Activated gamma-delta T cell (primary cell): ENCODE measurements at places on chromosomes 12 and 14.

DNA sequence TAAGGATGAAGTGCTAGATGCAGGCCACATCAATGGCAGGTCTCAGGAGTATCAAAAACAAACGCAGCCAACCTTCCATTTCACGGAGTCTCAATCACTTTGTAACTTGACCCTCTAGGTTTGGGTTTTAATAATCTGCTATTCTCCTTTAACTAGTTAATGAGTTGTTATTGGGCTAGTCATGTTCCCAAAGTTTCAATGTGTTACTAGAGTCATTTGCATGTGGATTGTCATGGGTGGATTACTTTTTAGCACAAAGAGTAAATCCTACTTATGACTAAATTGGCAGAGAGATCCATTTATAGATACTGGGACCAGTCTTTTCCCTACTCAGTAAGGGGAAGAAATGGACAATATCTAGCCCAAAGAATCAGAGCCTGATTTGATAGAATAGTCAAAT is 151.0 kb downstream of the BCAT1 start:
- no peak for DNase-seq

GRCh38 chr14:58555647-58556046 is 82.1 kb upstream of the DACT1 start:
- no peak for DNase-seq

DNA sequence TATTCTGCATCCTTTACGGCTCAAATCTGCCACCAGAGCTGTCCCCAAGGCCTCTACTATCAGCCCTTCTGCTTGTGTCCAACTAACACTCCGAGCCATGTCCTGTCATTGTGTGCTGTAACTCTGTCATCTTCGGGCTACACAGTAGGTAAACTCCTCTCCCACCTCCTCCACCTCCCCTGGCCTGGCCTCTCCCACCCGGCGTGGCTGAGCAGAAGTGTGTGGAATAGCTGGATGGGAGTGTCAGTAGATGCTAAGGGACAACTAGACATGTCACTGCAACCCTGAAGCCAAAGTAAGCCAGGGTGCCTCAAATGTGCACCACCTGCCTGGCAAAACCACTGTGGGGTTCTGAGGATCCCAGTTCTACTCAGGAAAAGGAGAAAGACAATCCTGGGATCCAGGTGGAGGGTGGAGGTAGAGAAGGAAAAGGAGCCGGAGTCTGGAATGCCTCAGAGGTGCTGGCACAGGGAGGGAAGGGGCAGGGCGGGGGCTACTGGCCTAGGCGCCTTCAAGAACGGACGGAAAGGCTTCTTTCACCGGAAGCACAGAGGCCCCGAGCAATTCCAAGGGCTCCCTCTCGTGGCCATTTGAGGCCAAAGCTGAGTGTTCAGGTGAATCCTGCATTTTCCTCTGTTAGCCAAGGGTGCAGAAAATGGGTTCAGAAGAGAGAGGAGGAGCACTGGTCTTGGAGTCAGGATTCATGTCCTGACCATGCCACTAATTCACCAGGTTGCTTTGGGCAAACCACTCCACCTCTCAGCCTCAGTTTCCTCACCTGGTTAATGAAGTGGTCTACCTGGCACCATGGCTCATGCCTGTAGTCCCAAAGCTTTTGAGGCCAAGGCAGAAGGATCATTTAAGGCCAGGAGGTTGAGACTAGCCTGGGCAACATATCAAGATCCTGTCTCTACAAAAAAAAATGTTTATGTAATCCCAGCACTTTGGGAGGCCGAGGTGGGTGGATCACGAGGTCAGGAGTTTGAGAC is 20.5 kb upstream of the FAM181A start:
- DNase-seq: no peak

DNA sequence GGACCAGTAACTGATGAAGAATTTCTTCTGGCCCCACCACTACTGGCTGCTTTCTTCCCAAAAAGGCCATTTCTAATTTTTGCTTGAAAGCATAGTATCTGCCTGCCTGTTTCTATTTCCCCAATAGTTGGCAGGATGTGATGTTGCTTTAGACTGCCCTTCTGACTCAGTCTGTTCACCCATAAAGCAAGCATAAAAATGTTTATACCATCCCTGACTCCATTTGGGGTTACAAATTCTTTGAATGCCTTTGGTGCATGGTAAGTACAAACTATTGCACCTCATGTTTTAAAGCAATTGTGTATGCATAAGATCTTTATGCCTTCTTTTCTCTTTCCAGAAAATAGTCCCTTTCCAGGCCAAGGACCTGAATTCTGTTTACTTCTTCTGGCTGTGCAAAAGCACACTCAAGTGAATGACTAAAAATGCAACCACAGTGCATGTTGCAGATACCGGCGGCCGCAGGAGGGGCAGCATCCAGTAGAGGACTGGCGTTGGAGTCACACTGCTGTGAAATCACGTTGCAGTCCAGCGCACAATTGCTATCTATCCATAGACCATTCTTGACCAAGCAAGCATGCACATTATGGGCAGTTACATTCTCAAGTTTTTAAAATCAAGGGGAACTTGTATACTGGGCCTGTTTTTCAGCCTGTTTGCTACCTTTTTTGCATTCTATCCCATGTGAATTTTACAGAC is 82.4 kb downstream of the SLC5A8 start:
- no peak for DNase-seq

- DNase-seq: no peak
These were observed 9.1 kb downstream of the HEATR5A start for GRCh38 chr14:31411218-31411727.

- DNase-seq: no peak
These were observed 22.9 kb downstream of the SPTB start for GRCh38 chr14:64856529-64857445.

DNA sequence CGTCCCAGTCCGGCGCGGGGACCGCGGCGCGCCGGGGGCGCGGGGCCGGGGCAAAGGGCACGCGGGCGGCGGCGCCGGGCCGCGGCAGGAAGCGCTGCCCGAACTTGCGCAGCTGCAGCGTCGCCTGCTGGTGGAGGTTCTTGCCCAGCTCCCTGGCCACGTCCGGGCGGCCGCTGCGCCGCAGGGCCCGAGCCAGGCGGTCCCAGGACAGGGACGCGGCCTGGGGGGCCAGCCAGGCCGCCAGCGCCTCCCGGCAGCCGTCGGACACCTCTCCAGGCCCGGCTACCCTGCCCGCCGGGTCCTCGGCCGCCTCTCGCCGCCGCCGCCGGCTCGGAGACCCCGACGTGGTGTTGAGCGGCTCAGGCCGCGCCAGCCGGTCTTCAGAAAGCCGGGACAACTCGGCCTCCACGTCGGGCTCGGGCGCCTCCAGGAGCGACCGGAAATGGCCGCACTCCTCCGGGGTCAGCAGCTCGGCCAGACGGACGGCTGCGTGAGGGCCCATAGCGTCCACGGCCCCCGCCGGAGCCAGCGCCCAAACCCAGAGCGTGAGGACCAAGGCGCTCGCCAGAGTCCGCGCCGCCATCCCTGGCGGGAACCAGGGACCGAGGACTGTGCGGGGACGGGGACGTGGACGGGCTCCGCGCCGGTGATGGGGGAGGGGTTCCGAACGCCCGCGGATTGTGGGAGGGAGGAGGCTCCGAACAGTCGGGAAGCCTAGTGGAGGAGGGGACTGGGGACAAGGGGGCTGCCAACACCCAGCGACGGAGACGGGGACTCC is 34.0 kb downstream of the FIGNL2 start:
- peak; percentile 43 for DNase-seq

GRCh38 chr12:12015073-12015685 is 55.6 kb upstream of the BCL2L14 start:
- DNase-seq: no peak

- DNase-seq: no peak
These were observed 2.6 kb downstream of the LMO3 start for GRCh38 chr12:16603260-16603915.

- no peak for DNase-seq
These were observed 6.0 kb upstream of the ADCY6 start for GRCh38 chr12:48794870-48795269.

GRCh38 chr12:12521044-12521485 is 41.6 kb downstream of the DUSP16 start:
- no peak for DNase-seq

DNA sequence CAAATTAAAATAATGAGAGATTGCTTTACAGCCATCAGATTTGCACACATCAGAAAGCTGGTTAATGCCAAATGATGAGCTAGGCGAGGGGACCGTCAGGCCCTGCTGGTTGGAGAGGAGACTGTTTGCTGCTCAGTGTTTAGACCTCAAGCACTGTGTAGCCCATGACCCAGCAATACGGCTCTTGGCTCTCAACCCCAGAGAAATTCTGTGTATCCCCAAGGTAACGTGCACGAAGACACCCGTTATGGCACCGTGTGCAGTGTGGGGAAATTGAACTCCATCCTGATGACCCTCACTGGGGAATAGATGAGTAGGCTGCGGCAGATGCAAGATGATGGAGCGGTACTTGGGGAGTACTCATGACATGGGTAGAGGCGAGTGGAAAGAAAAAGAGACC is 55.7 kb downstream of the EID3 start:
- no peak for DNase-seq

GRCh38 chr12:68959143-68959858 is 26.3 kb upstream of the CPM start:
- no peak for DNase-seq

GRCh38 chr14:66624336-66624937 is 116.5 kb downstream of the GPHN start:
- no peak for DNase-seq

DNA sequence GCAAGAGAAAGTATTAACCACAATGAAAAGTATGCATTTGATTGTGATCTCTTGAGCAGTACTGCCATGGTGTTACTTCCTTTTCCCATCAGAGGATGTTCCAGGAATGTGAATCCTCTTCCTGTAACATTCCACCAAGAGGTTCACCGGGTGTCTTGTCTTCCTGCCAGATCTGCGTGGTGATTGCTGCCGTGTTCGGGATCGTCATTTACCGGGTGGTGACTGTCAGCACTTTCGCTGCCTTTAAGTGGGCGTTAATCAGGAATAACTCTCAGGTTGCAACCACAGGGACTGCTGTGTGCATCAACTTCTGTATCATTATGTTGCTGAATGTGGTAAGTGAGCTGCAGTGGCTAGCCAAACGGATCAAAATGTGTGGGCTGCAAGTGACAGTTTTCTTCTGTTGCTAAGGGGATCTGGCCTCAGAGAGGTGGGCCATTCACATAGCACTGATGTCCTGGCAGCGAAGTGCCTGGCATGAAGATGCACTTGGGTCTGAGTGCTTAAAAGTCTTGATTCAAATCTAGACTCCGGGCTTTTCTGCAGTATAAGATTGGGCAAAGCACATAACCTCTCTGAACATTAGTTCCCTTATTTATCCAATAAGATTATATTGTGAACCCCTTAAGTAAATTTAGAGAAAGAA is 123.4 kb downstream of the SLC5A8 start:
- DNase-seq: no peak

GRCh38 chr14:58667900-58668299 is 30.1 kb downstream of the DACT1 start:
- DNase-seq: no peak

- DNase-seq: no peak
These were observed 612.0 kb downstream of the FLRT2 start for GRCh38 chr14:86141966-86142365.

GRCh38 chr12:110340706-110341105 is 59.7 kb downstream of the ATP2A2 start:
- DNase-seq: no peak

DNA sequence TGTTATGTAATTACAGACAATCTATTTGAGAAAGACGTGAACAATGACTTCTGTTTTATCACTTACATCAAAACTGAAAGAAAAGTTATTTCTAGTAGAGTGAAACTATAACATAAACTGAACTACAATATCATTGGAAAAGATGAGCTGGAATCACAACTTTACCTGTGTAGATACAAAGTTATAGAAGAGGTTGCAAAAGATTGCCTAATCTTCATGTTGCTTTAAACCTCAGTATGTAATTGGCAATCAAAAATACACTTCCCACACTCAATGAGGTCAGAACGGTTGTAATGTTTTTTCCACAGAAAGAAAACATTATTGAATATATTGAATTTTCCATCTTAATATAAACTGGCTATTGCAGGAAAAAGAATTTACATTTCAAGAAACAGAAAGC is 37.7 kb upstream of the GXYLT1 start:
- no peak for DNase-seq

- no peak for DNase-seq
These were observed 94.8 kb downstream of the BMP4 start for GRCh38 chr14:53861781-53862180.

- no peak for DNase-seq
These were observed 94.1 kb downstream of the RTN1 start for GRCh38 chr14:59776468-59776867.

GRCh38 chr12:47473091-47473490 is 232.7 kb downstream of the RPAP3 start:
- DNase-seq: no peak

DNA sequence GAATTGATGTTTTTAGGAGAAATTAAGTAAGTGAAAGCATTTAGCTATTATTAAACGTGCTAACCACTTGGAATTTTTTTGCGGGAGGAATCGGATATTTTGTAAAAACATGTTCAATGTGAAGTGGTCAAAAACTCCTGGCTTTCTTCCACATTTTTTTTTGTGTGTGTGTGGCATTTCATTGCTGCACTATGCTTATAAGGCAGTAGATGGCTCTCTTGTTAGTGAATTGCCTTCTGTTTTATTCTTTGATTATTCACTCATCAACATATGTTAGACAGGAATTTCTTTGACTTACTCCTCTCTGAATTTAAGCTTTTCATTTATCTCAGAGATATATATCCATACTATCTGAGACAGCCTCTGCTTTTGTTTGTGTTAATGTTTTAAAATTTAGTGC is 71.3 kb downstream of the DERA start:
- no peak for DNase-seq

DNA sequence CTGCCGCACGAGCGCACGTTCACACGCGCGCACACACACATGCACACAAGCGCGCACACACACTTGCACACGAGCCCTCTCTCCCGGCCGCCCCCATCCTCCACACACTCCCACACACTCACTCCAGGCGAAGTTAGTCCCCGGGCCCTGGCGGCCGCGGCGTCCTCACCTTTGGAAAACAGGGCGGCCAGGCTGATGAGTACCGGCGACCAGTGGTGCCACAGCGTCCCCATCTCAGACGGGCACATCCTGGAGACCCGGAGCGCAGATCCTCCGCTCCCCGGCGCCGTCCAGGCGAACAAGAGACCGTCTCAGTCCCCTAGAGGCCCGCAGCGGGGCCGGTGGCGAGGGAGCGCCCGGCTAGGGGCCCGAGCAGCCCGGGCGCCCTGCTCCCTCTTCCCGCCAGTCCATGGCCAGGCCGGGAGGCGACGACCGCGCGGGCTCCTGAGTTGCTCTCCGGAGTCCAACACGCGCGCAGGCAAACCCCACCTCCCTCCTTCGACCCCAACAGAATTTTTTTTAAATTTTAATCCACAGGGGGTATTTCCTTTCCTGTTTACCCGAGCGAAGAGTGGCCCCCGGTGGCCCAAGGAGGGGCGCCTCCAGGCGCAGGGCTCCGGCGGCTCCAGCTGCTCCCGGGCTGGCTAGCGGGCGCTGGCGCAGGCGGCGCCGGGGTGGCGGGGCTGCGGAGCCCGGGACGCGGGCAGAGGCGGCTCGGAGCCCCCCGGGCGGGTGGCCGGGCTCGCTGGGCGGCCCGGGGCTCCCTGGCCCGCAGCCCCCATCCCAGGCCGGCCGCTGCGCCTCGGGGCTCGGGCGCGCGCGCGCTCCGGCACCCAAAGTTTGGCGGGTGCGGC is 506 bp downstream of the TMEM132D start:
- no peak for DNase-seq

- no peak for DNase-seq
These were observed 148.2 kb downstream of the TMEM30B start for GRCh38 chr14:61132894-61133293.

GRCh38 chr12:15931590-15932053 is 20.5 kb downstream of the DERA start:
- DNase-seq: no peak
